ENCODE measurements at places on chromosomes 2 and 18. TPM values are rescaled to one million over a fixed set of nuclear protein-coding genes. Genes with fewer than 3 reads are reported as not detected.

RAB17 gene
- 0.21 TPM for total RNA-seq

EN1 gene
- total RNA-seq = 1.1 TPM

PELI1 gene
- 1.0 TPM for total RNA-seq

FBXO48 gene
- total RNA-seq = 0.52 TPM

MC5R gene
- total RNA-seq = not detected

CCDC85A gene
- total RNA-seq = 0.20 TPM

UXS1 gene
- 58.4 TPM for total RNA-seq

FTCDNL1 gene
- total RNA-seq = 3.2 TPM

TUBA3D gene
- 0.43 TPM for total RNA-seq

IMMT gene
- total RNA-seq = 116 TPM

ST6GAL2 gene
- total RNA-seq = 14.9 TPM

TCF23 gene
- not detected for total RNA-seq

TRIM43 gene
- total RNA-seq = 0.07 TPM

TMEM37 gene
- 1.8 TPM for total RNA-seq

TWIST2 gene
- 15.4 TPM for total RNA-seq

C1D gene
- total RNA-seq = 35.4 TPM

C2orf80 gene
- not detected for total RNA-seq

GATA6 gene
- 2.6 TPM for total RNA-seq

CCDC148 gene
- total RNA-seq = 0.39 TPM

RAPGEF4 gene
- 0.54 TPM for total RNA-seq

GALR1 gene
- not detected for total RNA-seq

FAM124B gene
- total RNA-seq = not detected

HOXD13 gene
- total RNA-seq = 0.23 TPM

TEKT4 gene
- not detected for total RNA-seq

UNC50 gene
- 44.6 TPM for total RNA-seq

SH3BP4 gene
- 34.4 TPM for total RNA-seq

FOXI3 gene
- not detected for total RNA-seq

SMAD4 gene
- 57.0 TPM for total RNA-seq

IL1R2 gene
- 0.97 TPM for total RNA-seq

CSRNP3 gene
- not detected for total RNA-seq

CD8B2 gene
- not detected for total RNA-seq

ATP6V1C2 gene
- total RNA-seq = 0.14 TPM

IGFBP2 gene
- 88.0 TPM for total RNA-seq

SERPINB11 gene
- total RNA-seq = not detected

NOL4 gene
- not detected for total RNA-seq

KRCC1 gene
- total RNA-seq = 13.9 TPM

GPR17 gene
- total RNA-seq = 0.12 TPM

FAM228A gene
- not detected for total RNA-seq

CFAP221 gene
- 0.32 TPM for total RNA-seq

POTEC gene
- not detected for total RNA-seq

DNAH7 gene
- total RNA-seq = 0.84 TPM

DNER gene
- total RNA-seq = 10.2 TPM

PRSS56 gene
- total RNA-seq = 0.14 TPM

CD207 gene
- total RNA-seq = not detected

DPP10 gene
- not detected for total RNA-seq

RIT2 gene
- total RNA-seq = not detected

MBP gene
- 29.7 TPM for total RNA-seq

USP40 gene
- total RNA-seq = 22.4 TPM

MLPH gene
- 251 TPM for total RNA-seq

PSMD1 gene
- 118 TPM for total RNA-seq

IFT172 gene
- 9.5 TPM for total RNA-seq

TNFRSF11A gene
- total RNA-seq = 7.6 TPM

ZAP70 gene
- total RNA-seq = not detected

CRYGA gene
- not detected for total RNA-seq
